ENCODE measurements at places on chromosomes 1 and 21. TPM values are rescaled to one million over a fixed set of nuclear protein-coding genes. Genes with fewer than 3 reads are reported as not detected.

Gene HAO2
- polyA plus RNA-seq: 0.39 TPM

DNA sequence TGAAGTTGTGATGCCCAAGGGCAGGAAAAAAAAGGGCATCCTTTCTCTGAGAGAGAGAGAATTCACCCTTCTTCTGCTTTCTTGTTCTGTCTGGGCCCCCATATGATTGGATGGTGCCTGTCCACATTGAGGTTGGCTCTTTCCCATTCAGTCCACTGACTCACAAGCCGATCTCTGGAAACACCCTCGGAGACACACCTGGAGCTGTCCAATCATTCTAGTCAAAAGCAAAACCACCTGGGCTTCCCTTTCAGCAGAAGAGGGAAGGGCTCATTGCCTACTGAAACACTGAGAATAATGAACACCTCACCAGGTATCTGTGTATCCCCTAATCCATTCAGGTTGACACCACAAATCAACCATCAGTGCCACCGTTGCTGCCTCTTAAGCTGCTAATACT lies 103.7 kb upstream of the GNG12 start:
- no peak for DNase-seq

DNA sequence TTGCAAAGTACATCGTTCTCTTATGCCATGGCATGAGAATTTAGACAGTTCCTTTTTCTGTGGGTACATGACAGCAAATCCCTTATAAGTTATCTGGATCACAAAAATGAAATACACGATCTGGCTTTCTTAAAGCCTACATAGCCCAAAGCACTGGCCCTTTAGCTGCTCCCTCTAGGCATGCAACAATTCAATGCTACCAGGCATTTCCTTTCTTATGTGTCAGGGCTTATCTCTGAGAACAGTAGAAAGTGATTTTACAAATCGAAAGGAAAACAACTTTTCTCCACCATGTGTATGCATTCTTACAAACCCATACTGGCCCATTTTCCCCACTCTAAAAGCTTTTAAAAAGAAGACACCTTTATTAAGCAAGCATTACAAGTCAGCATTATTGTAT lies 139.7 kb downstream of the GRIK1 start:
- DNase-seq: no peak

Gene GLIS1
- 0.20 TPM for polyA plus RNA-seq

DNA sequence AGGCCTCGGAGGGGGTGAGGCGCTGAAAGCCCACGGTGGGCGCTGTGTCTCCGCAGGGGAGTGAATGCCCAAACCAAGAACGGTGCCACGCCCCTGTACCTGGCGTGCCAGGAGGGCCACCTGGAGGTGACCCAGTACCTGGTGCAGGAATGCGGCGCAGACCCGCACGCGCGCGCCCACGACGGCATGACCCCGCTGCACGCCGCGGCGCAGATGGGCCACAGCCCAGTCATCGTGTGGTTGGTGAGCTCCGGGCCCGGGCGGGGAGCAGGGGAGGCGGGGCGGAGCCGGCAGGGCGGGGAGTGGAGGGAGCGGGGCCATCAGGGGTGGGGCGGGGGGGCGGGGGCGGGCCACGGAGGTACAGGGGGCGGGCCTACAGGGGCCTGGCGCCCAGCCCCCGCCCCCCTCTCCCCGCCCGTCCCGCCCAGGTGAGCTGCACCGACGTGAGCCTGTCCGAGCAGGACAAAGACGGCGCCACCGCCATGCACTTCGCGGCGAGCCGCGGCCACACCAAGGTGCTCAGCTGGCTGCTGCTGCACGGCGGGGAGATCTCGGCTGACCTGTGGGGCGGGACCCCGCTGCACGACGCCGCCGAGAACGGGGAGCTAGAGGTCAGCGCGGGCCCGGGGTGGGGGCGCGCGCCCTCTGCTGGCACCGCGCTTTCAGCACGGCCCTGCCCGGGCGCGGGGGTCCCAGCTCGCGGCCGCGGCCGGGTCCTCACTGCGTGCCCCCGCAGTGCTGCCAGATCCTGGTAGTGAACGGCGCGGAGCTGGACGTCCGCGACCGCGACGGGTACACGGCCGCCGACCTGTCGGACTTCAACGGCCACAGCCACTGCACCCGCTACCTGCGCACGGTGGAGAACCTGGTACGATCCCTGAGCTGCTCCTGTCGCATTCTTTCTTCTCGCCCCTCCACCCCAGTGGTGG lies 15.9 kb downstream of the ESPN start:
- DNase-seq: no peak

Gene SLC37A1
- polyA plus RNA-seq: 2.7 TPM

- peak; percentile 40 for DNase-seq
Measured at GRCh38 chr1:107529511-107530149, 388.8 kb downstream of the NTNG1 start.

DNA sequence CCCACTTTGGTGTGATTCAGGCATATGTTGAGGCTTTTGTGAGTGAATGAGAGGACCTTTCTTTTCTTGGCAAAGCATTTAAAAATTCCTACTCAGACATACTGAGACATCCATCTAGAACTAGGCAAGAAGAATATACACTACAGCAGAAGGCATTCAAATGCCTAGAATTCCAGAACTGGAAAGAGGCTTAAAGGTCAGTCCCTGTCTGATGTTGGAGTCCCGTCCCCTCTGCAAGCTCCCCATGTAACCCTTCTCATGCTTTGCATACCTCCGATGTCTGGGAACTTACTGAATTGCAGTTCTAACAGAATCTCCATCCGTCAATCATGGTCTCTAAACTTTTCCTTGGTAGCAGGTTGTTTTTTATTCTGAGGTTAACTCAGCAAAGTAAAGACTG lies 152.9 kb downstream of the ATP6V1G3 start:
- peak; percentile 16 for DNase-seq

DNA sequence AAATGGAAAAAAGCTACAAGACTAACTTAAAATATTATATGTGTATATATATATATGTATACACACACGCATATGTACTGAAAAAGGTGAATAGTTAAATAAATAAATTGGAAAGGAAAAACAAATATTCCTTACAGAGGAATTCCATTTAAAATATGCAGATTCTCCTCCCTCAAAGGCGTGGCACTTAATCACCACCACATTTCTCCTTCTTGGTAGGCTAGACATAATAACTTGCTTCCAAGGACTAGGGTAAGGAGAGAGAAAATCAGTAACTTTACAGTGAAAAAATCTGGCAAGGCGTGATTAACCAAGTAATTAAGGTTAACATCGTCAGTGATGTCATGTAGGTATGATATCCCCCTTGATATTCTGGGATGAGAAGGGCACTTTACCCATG lies 84.0 kb upstream of the USP25 start:
- no peak for DNase-seq

GRCh38 chr1:25360596-25361581 lies 22.8 kb downstream of the TMEM50A start:
- no peak for DNase-seq

GRCh38 chr21:46049890-46050667 lies 47.8 kb upstream of the COL6A2 start:
- DNase-seq: no peak

Gene BEST4
- polyA plus RNA-seq: 0.39 TPM

GRCh38 chr1:10969267-10969970 lies 43.0 kb upstream of the TARDBP start:
- peak; percentile 34 for DNase-seq

DNA sequence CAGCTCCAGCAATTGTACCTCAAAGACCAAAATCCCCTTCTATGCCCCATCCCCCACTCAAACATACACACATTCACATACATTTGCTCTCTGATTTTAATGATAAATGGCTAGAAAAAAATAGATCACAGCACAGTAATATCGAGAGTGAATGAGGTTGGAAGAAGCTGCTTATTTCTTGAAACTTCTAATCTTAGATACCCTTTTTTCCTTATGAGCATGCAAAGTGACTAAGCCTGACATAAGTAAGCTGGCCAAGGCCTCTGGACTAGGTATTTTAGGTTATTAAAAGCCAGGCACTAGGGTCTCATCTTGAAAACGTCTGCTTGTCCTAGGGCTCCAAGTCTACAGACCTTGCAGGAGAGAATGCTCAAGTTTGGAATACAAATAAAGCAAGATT lies 133.6 kb downstream of the TGFBR3 start:
- no peak for DNase-seq

GRCh38 chr1:231130544-231130943 lies 31.3 kb upstream of the TRIM67 start:
- no peak for DNase-seq

GRCh38 chr1:203706444-203706843 lies 58.5 kb upstream of the LAX1 start:
- no peak for DNase-seq

- no peak for DNase-seq
Measured at GRCh38 chr1:25427696-25428095, 3.0 kb upstream of the MACO1 start.

DNA sequence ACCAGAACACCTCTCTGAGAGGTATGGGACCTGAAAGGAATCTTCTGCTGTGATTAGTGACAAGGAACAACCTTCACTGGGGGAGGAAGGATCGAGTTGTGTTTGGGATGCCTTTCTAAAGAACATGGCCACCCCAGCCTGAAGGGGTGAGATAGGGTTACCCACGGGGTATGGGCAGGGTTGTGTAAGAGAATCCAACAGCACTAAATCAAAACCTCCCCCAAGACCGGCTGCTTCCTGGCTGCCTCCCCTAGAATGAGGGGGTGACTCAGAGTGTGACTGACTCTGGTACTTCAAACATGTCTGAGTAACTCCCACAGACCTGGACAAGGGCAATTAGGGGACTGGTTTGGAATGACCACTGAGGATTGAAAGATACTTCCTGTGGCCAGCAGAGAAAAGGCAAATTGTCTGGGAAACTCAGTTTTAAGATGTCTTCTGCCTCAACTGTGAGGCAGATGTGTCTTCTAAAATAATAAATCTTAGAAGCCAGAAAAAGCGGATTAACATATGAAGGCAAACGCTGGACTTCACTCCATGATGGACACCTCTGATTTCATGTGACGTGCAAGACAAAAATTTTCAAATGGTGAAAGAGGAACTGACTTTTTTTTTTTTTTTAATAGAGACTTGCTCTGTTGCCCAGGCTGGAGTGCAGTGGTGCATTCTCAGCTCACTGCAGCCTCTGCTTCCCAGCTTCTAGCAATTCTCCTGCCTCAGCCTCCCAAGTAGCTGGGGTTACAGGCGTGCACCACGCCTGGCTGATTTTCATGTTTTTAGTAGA lies 6.7 kb upstream of the PTPN14 start:
- DNase-seq: peak; percentile 59

DNA sequence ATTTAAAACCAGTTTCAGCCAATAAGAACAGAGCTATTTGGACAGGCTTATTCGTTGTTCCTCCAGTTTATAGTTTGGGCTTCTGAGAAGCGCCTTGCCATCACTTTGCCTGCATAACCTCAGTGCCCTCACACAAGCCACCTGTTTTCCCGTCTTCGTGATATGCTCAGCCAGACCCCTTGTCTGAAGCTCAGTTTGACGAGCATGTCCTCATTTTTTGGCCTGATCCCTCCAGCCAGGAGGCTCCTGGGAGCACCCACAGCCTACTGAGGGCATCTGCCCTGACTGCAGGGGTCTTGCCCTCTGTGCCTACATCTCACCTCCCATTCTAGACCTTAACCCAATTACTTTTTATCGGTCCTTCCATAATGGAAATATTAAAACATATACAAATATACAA lies 95.3 kb downstream of the ADARB1 start:
- DNase-seq: no peak

DNA sequence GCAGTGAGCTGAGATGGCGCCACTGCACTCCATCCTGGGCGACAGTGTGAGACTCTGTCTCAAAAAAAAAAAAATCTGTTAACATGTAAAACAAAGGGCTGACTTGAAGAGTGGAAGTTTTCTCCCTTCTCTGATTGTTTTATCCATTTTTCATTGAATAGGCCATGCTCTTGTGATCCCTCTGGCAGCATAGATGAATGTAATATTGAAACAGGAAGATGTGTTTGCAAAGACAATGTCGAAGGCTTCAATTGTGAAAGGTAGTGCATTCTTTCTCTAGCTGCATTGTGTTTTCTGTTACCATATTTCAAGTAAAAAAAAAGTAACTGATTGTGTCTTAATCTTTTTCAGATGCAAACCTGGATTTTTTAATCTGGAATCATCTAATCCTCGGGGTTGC lies 69.6 kb upstream of the LAMC2 start:
- DNase-seq: no peak

- DNase-seq: peak; percentile 77
Measured at GRCh38 chr1:40612345-40612831, 53.1 kb downstream of the RIMS3 start.

- peak; percentile 89 for DNase-seq
Measured at GRCh38 chr1:9438431-9439073, 100.7 kb upstream of the SLC25A33 start.

- DNase-seq: no peak
Measured at GRCh38 chr1:6353619-6353954, 40.0 kb downstream of the ACOT7 start.

Gene DNAI4
- 4.4 TPM for polyA plus RNA-seq

- DNase-seq: peak; percentile 18
Measured at GRCh38 chr1:163315773-163316374, 5.9 kb upstream of the NUF2 start.

- no peak for DNase-seq
Measured at GRCh38 chr1:38718031-38718430, 141.5 kb downstream of the RRAGC start.

Gene CFAP141
- not detected for polyA plus RNA-seq

Gene RUNX3
- 1.0 TPM for polyA plus RNA-seq

DNA sequence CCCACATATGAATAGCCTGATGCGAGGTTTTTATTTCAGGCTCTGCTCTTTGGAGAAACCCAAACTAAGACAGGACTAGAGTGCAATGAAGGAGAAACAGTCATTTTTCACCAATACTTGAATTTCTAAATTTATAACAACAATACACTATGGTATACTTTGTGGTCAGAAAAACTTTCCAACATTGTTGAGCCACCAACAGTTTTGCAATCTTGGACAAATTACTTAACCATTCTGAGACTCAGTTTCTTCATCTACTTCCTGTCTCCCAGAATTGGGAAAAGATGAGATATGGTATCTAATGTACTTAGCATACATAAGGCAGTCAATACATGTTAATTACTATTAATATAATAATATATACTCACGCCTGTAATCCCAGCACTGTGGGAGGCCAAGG lies 519.8 kb upstream of the PLXNA2 start:
- no peak for DNase-seq

Measured in muscle of back (tissue), 13 donors.